HCT116 (cell line): ENCODE measurements at places on chromosomes 5 and 9. TPM values are rescaled to one million over a fixed set of nuclear protein-coding genes. Genes with fewer than 3 reads are reported as not detected.

The CARD6 gene
- total RNA-seq: not detected

The SH3TC2 gene
- total RNA-seq: 12.8 TPM

GRCh38 chr5:153459051-153459743 lies 31.3 kb upstream of the GRIA1 start:
- H3K4me1 ChIP-seq: no peaks in the 10 kb centered on the region
- no peak overlapping the region for H3K27ac ChIP-seq
- no peak overlapping the region for H3K4me3 ChIP-seq
- H3K36me3 ChIP-seq: no peaks in the 10 kb centered on the region

GRCh38 chr5:58793888-58794657 lies 211.2 kb downstream of the RAB3C start:
- no peaks in the 10 kb centered on the region for H3K4me1 ChIP-seq
- no peaks in the 10 kb centered on the region for H3K36me3 ChIP-seq
- H3K27ac ChIP-seq: no peak overlapping the region
- peaks cover 7% of the 10 kb centered on the region; the same call in 1 of the 2 replicates for H3K27me3 ChIP-seq
- no peak overlapping the region for H3K4me3 ChIP-seq

DNA sequence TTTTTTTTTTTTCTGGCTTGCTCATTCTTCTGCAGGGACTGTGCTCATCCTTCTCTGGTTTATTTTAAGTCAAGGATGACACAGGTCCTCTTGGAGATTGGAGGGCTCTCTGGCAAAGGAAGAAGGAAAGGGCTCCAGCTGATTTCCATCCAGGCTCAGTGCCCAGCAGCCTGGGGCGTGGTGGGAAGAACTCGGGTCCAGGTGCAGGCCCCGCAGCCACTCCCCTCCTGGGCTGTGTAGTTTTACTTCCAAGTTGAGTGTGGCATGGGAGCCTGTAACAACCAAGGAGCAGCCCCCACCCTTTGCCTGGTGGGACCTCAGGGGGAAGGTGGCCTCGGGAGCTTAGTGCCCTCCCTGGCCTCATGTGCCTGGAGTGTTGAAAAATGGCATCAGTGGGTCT lies 58.9 kb downstream of the ANKRD33B start:
- no peak overlapping the region for H3K27ac ChIP-seq
- DNase-seq: no peak
- no peaks in the 10 kb centered on the region for H3K27me3 ChIP-seq
- peaks cover 12% of the 10 kb centered on the region for H3K4me1 ChIP-seq
- 0 out of 2 replicates have a peak, but pooled peaks cover 4% of the 10 kb centered on the region for H3K36me3 ChIP-seq

- H3K27me3 ChIP-seq: no peaks in the 10 kb centered on the region
- no peaks in the 10 kb centered on the region for H3K36me3 ChIP-seq
- H3K4me3 ChIP-seq: no peak overlapping the region
Measured at GRCh38 chr5:53165431-53166182, 56.0 kb upstream of the MOCS2 start.
